ENCODE measurements at places on chromosomes 5 and 9.

- DNase-seq: no peak
These were observed 123.3 kb upstream of the ERCC6L2 start for GRCh38 chr9:95752129-95752731.

- no peak for DNase-seq
These were observed 137.3 kb upstream of the PITX1 start for GRCh38 chr5:135171336-135171735.

- no peak for DNase-seq
These were observed 68.7 kb upstream of the ZNF622 start for GRCh38 chr5:16534280-16534679.

DNA sequence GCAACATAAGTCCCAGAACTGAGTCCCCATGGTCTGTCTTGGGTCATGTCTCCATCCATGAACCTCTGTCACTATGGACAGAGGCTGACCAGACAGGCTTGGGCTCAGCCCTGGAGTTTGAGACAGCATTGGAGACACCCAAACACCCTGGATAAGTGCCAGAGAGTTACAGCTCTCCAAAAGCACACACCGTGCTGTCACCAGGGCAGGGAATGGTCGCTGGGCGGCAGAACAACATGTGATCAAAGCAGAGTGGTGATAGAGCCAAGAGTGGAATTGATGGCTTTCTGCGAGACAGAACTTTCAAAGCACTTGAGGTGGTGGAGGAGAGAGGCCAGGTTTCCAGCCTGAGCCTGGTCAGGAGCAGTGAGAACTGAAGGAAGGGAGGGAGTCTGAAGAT is 50.1 kb downstream of the DRD1 start:
- peak; percentile 59 for DNase-seq

- DNase-seq: no peak
These were observed 15.7 kb downstream of the CDC14B start for GRCh38 chr9:96604004-96604319.

GRCh38 chr5:131644370-131644769 is 9.3 kb upstream of the RAPGEF6 start:
- no peak for DNase-seq

- no peak for DNase-seq
These were observed 34.5 kb upstream of the COL5A1 start for GRCh38 chr9:134606951-134607731.

DNA sequence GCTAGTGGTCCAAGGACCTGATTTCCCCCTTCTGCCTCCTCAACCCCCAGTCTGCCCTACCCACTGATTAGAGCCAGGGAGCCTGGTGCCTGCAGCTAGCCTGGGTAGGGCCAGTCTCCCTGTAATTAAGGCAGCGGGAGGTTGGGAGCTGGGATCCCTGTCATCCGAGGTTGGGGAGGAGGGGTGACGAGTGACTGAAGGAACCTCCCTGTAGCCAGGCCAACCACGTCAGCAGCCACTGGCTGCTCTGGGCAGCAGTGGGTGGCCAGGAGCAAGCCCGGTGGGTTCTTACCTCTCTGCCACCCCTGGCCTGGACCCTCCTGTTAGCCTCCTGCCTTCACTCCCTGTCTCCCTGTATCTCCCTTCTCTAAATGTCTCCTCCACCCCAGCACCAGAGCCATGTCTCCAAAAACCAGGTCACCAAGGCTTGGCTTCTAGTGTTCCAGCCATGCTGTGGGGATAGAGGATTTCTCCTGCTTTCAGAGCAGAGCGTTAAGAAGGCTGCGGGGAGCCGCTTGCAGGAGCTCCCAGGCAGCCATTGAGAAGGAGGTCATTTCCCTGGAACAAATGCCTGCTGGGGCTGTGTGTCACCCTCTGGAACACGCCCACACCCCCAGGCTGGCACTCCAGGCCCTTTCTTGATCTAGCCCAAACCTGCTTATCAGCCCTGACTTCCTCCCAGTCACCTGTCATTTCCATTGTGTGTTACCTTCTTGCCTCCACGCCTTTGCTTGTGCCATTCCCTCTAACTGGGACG is 65.0 kb upstream of the GGTA1 start:
- no peak for DNase-seq

DNA sequence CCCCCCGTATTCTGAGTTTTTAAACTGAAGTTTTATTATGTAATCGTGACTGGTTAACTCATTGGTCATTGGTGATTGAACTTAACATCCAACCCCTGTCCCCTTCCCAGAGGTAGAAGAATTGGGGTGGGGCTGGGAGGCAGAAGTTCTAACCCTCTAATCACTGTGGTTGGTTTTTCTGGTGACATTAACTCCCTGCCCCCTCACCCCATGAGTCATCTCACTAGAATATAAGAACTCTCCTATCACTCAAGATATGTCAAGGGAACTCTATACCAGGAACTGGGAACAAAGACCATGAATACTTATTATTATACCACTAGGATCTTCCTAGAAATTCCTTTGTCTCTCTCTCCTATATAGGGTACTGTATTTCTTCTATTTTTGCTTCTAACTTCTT is 52.3 kb upstream of the CAVIN4 start:
- DNase-seq: no peak

- no peak for DNase-seq
These were observed 419.9 kb upstream of the GRAMD2B start for GRCh38 chr5:126003309-126003708.

GRCh38 chr5:127916885-127917573 is 166.5 kb upstream of the SLC12A2 start:
- no peak for DNase-seq

GRCh38 chr9:11871852-11872251 is 821.3 kb upstream of the TYRP1 start:
- no peak for DNase-seq

DNA sequence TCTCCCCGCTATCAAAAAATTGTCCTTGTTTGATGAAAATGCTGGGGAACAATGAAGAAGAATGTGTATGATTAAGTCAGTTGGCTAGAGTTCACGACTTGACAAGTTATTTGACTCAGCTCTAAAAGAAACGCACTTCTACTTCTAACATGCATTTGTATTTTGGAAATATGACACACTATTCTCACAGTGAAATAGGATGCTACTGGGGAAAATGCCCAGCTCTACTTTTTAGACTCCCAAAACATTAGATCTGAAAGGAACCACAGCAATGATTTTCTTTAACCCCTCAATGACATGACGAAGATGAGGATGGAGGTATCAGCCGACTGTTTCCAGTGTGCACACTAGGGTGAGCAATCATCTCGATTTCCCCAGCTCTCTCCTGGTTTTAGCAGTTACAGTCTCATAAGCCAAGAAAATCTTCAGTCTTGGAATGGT is 83.6 kb upstream of the PCSK1 start:
- DNase-seq: no peak

GRCh38 chr5:10932426-10932825 is 171.4 kb upstream of the DAP start:
- DNase-seq: no peak

DNA sequence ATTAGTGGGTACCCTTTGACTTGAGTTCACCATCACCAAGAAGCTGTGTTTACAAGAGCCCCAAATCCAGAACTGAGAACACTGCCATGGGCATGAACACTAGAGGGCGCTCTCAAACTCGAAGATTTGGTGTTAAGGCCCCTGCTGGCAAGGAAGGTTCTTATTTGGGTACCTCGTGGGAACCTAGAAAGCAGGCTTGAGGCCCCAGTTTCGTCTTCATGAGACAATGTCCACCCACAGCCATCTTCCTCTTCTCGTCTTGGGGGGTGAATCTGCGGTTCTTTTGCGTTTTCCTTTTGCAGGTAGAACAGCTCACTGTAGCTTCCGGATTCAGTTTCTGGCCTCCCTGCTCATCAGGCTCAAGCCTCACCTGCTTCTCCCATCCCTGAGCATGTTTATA is 184.0 kb downstream of the SEMA5A start:
- DNase-seq: peak; percentile 16

DNA sequence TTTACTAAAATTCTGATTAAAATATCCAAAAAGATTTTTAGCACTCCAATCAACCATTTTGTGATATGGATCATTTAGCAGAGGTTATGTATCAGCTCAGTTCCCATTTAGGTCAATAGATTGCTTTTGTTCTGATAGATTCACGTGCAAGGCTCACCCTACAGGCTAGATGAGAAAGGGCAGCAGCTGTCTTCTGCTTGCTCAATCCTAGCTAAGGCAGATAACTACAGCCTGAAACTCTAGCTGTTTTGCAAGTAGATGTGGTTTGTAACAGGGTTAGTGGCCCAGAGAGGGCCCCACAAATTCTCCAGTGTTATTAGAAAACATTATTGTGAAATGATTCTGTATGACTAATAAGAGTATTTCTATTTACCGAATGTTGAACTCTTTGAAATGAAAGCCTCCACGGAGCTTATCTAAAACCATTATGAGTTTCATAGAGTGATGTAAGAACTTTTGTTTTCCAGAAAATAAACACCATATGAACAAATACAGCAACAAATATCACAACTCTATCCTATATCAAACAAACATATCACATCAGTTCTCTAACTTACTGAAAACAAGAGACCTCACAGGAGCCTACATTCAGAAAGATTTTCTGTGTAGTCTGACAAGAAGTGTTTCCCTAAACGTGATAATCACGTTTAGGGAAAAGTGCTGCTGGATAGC is 841.9 kb upstream of the ACO1 start:
- no peak for DNase-seq

DNA sequence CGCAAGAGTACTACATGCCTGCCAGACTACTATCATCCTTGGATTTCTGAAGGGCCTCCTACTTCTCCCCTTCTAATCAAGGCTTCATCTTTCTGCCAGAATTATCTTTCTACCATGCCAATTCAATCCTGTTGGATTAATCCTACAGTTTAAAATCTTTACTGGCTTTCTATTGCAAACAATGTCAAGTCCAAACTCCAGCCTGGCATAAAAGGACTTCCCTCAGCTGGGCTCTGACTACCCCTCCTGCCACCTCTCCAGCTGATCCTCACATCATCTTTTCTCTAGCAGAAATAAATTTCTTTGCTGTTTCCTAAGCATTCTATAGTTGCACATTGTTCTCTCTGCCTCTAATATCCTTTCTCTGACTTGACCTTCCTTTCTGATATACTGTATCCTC is 119.7 kb upstream of the RAD23B start:
- no peak for DNase-seq

DNA sequence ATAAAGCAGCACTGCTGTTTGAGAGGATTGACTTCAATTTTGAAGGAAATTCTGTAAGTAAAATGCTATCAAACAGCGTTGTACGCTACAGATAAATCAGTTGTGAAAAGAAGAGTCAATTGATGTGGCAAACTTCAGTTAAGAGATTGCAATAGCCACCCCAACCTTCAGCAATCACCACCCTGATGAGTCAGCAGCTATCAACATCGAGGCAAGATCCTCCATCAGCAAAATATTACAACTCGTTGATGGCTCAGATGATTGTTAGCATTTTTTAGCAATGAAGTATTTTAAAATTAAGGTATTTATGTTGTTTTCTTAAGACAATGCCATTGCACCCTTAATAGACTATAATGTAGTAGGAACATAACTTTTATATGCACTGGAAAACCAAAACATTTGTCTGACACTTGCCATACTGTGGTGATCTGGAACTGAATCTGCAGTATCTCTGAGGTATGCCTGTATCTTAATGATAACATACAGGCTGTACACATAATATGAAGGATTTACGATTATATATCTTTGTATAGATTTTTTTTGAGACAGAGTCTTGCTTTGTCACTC is 47.5 kb downstream of the VPS13A start:
- no peak for DNase-seq

DNA sequence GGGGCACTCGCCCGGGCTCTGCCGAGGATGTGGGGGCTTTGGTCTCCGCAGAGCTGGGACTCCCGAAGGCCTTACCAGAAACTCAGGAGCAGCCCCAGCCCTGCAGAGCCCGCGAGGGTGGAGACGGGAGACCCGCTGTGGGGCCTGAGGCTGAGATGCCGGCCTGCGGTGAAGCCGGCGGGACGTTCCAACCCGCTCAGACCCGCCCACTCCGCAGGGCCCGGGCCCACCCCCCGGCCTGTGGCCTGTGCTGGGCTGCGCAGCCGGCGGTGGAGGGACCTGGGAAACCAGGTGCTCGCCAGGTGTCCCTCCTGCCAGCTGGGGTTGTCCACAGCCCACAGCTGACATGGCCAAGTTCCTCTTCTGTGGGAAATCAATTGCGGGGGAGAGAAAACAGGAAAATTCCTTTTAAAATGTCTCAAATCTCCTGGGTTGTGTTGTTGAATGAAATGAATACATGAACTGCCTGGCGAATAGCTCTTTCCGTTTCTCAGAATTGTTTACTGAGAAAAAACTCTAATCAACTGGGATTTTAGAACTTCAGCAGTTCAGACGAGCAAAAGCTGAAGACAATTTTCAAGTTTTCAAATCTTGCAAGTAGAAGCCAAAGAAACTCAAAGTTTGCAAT is 49.0 kb upstream of the IRX4 start:
- no peak for DNase-seq

- no peak for DNase-seq
These were observed 6.0 kb upstream of the SLC9A3 start for GRCh38 chr5:530001-530955.

GRCh38 chr5:58411372-58411771 is 48.5 kb downstream of the PLK2 start:
- DNase-seq: no peak

DNA sequence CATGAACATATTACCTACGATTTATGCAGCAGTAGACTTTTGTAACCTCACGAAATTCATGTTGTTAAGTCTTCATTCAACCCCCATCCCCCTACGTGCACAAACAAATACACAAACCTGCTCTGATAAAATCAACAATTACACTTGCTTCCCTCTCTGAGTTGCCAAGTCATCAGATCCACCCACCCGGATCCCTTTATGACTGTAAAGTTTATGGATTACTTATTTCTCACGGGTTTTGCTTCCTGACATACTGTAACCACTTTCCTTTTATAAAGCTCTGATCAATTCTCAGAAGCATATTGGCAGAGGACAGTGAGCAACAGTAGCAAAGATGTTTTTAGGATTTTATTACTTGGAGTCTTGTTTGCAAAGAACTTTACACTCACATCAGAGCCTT is 70.5 kb downstream of the MLLT3 start:
- DNase-seq: no peak

DNA sequence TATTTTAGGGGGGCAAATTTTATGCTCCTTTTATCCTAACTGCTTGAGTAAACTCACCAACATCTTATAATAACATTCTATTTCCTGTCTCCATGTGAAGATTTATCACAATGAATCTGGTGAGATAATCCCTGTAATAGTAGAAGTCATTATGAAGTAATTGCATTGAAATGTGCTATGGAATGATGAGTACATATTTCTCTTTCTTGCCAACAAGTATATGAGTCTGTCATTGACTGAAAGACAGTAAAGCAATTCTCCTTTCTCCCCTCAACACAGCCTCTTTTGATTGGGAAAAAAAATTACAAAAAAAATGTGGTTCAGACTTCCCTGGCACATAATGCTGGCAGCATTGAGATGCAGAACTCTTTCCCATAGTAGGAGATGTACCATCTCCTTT is 459.2 kb upstream of the RGMB start:
- no peak for DNase-seq

DNA sequence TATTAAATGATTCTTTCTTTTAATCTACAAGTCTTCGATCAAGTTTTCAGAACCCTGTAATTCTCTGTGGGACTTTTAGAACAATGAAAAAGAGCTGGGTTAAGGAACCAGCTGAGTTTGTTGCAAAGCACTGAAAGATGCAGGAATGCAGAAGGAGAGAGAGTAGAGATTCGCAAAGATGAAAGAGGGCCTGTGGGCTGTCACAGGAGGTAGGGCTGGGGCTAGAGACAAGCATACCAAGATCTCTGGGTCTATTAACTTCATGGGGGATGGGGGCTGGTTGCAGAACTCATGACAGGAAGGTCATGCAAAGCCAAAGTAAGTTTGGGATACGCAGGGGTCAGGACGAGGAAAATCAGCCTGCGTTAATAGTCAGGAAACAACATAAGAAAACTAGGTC is 81.8 kb downstream of the LURAP1L start:
- no peak for DNase-seq

- DNase-seq: no peak
These were observed 47.5 kb downstream of the SPATA31D1 start for GRCh38 chr9:82036086-82036485.

Measured in NCI-H187 (cell line).